Stimulated activated CD8-positive, alpha-beta memory T cell treated with anti-CD3 and anti-CD28 coated beads, Interleukin-7, amount 100 ng/mL, for 1 hour (primary cell): ENCODE measurements at places on chromosomes 4 and X.

- no peak for DNase-seq
Measured at GRCh38 chrX:20418379-20419150, 151.9 kb upstream of the RPS6KA3 start.

GRCh38 chr4:74886484-74886883 lies 46.4 kb upstream of the PARM1 start:
- DNase-seq = no peak

DNA sequence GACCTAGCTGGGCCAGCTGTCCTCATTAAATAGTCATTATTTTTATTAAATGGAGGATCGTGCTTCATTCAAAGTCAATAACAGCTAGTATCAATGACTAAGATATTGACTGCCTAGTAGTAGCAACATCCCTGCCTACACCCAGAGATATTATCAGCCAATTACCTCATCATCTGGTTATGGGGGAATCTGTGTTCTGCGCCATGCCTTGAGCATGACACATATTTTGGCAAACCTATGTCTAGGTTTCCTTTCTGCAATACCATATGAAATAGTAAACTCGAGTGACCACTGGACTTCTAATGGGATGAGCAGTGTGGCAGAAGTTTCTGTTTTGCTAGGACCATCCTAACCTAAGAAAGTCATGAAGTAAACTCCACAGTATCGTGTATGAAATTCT lies 50.0 kb upstream of the AADAT start:
- no peak for DNase-seq

- DNase-seq = no peak
Measured at GRCh38 chrX:8377041-8377440, 87.6 kb upstream of the VCX3B start.

DNA sequence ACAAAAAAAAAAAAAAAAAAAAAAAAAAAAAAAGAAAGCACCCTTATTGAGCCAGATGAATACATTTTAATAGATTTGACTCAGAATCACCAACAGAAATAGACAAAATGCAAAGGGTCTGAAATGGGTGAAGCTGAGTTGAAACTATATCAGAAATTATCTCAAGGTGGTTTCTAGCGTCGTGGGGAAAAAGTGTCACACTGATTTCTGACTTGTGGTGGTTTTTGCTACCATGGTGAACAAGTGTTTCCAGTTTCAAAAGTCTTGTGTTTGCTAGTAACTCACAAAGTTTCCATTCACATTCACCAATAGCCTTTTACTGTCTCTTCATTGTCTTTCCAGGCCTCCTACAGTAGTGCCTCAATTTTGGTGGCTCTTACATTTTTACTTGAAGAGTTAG lies 135.5 kb downstream of the ARHGAP24 start:
- DNase-seq = no peak

- DNase-seq = no peak
Measured at GRCh38 chr4:113825272-113825671, 63.7 kb upstream of the CAMK2D start.

DNA sequence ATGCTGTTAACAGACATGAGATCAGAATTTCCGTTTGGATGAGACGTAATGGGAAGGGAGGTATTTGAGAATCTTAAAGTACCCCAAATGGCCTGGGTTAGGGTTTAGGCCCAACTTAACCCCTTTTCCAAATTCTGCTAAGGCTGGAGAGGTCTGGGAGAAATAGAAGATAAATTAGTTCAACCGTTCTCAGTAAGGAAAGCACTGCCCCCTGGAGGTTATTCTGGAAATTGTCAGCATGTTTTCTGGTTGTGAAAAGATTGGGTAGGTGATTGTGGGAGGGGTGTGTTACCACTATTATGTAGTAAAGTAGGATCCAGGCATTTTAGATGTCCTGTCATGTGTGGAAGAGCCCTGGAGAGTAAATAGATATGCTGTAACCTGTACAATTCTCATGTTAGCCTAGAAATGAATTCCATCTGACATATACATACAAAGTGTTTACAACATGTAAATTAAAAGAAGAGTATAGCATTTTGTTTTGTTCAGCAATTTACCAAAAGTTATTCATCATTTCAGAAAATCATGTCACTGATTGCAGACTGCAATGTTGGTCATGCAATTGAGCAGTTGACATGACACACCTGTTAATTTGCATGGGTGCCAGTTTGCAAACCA lies 26.8 kb upstream of the GRXCR1 start:
- no peak for DNase-seq

DNA sequence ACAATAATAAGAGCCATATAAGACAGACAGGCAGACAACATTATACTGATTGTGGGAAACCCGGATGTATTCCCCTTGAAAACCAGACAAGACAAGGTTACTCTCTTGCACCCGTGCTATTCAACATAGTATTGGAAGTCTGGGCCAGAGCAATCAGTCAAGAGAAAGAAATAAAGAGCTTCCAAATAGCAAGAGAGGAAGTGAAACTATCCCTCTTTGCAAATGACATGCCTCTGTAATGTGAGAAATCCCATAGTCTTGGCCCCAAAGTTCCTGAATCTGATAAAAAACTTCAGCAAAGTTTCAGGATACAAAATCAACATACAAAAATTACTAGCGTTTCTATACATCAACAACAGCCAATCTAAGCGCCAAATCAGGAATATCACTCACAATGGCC lies 102.1 kb downstream of the DCAF12L2 start:
- DNase-seq = no peak

- no peak for DNase-seq
Measured at GRCh38 chr4:86999136-86999643, 64.4 kb downstream of the AFF1 start.

DNA sequence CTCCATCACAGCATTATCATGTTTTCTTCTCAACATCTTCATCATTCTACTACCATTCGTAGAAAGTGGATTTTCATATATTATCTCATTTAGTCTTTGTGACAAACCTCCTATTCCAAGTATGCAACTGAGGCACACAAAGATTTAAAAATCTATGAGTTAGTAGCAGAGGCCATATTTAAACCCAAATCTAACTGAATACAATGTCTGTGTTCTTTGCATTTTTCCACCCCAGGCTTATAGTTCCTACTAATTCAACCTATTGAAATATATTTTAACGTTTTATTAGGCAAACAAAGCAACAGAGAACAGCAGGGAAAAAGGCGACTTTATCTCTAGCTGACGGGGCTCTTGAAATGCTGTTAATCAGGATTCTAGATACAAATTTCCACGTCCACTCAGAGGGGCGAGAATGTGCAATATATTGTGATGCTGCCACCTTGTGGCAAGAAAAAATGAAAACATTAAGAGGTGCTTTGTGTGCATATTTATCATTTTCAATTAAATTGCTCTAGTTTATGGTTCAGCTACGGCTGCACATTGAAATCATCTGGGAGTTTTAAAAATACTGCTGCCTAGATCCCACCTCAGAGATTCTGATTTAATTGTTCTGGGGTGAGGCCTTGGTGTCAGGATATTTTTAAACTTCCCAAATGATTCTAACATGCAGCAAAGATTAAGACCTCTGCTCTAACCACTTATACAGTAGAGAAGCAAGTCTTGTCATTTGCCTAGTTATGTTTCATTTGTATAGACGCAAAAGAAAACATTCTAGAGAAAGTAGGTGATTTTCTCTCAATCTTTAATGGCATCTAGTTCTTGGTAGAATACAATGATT lies 315.9 kb downstream of the MAPK10 start:
- no peak for DNase-seq

- no peak for DNase-seq
Measured at GRCh38 chr4:37728064-37728463, 41.9 kb upstream of the RELL1 start.

DNA sequence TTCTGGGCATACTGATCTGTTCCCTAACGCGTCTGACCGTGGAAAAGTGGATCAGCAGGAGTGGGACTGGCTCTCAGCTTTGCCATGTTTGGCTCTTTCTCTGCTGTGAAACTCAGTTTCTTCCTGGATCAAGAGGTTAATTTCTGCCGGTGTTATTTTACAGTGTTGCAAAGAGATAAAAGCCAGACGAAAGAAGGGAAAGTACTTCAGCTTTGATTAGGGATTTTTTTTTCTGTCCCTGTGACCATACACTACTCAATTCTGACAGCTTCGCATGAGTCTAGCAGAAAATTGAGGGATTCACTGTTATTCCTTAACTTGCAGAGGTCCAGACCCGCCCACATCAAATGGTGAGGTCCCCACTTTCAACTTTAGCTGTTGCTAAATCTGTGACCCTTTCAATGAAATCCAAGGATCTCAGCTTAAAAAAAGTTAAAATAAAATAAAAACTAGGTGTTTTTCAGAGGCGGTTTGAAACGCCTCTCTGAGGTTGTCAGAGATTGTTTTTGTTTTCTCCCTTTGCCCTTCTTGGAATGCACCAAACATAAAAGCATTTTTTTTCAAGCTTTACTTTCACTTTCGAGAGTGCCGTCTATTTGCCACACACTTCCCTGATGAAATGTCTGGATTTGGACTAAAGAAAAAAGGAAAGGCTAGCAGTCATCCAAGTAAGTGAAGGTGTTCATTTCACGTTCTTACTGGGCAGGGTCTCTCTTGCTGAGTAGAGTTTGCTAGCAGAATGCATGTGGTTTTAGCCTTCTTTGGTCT lies at the start of gene TLR3:
TSS of gene TLR3 (plus strand) at position 576 of the 768 bp plus-strand sequence. CDS start 7,464 bp downstream, outside the sequence.
- DNase-seq = no peak

- DNase-seq = no peak
Measured at GRCh38 chrX:135944486-135944885, 29.3 kb downstream of the MMGT1 start.

- no peak for DNase-seq
Measured at GRCh38 chrX:84710611-84711010, 208.4 kb upstream of the HDX start.

GRCh38 chr4:1018147-1019020 lies 7.0 kb downstream of the FGFRL1 start:
- no peak for DNase-seq

GRCh38 chr4:26937139-26937538 lies 76.5 kb downstream of the STIM2 start:
- no peak for DNase-seq

- DNase-seq = no peak
Measured at GRCh38 chr4:17605236-17605635, 9.2 kb upstream of the MED28 start.

DNA sequence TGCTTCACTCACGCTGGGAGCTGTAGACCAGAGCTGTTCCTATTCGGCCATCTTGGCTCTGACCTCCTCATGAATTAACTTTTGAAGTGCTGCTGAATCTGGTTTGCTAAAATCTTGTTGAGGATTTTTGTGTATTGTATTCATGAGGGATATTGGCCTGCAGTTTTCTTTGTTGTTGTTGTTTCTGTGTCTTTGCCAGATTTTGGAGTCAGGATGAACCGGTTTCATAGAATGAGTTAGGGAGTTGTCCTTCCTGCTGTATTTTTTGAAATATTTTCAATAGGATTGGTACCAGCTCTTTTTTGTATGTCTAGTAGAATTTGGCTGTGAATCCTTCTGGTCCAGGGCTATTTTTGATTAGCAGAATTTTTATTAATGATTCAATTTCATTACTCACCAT lies 138.1 kb downstream of the NPFFR2 start:
- DNase-seq = no peak

DNA sequence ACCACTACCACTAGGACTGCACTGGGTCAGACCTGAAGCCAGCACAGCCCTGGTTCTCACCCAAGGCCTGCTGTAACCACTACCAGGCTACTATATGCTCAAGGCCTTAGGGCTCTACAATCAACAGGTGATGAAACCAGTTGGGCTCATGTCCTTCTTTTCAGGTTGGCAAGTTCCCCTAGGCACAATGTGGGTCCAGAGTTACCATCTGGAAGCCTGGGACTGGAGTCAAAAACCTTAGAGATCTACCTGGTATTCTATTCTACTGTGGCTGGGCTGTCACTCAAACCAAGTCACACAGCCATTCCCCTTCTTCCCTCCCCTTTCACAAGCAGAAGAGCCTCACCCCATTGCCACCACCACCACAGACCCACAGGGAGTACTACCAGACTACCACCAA lies 175.6 kb downstream of the RELL1 start:
- no peak for DNase-seq

DNA sequence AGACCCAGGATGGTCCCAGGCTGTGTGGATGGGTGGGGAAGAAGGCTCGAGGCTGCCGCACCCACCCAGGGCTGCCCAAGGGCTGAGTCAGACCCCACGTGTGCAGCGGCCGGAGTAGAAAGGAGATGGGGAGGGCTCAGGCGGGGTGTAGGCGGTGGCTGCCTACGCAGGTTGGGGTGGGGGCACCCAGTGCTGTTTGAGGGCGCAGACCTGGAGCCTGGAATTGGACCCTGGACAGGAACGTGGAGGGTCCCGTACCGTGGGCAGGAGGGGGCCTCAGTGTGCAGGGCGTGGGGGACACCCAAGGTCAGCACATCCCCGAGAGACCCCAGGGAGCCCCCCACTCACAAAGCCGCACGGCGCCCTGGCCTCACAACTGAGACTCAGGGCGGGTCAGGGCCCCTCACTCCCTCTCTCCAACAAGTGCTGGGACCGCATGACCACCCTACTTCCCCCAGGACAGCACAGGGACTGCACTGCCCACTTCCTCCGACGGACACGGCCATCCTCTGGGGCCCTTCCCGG lies 79.9 kb downstream of the FAM53A start:
- DNase-seq = no peak
